ENCODE measurements at places on chromosomes 11 and 22.

- DNase-seq = no peak
These were observed 3.7 kb downstream of the PRDM10 start for GRCh38 chr11:129998905-129999304.

- DNase-seq = no peak
These were observed 16.3 kb downstream of the TSPAN32 start for GRCh38 chr11:2318123-2318522.

DNA sequence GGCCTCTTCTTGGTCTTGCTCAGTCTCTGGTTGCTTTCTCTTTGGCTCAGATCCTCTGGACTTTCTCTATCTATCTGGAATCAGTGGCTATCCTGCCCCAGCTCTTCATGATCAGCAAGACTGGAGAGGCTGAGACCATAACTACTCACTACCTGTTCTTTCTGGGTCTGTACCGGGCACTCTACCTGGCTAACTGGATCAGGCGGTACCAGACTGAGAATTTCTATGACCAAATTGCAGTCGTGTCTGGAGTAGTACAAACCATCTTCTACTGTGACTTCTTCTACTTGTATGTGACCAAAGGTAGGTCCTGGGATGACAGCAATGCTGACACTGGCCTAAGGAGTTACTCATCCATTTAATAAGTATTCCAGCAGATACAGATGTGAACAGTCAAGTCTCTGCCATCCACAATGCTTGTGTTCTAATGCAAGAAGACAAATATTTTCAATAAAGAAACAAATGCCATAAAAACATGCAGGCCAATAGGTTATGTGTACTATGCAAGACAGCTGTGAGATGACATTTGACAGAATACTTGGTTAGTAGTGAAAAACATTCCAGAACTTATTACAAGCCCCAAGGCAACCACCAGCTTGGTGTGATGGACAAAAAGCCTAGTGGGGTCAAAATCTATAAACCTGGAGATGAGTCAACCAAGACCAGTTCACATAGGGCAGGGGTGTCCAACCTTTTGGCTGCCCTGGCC is 13.4 kb downstream of the KDELR3 start:
- DNase-seq = no peak

DNA sequence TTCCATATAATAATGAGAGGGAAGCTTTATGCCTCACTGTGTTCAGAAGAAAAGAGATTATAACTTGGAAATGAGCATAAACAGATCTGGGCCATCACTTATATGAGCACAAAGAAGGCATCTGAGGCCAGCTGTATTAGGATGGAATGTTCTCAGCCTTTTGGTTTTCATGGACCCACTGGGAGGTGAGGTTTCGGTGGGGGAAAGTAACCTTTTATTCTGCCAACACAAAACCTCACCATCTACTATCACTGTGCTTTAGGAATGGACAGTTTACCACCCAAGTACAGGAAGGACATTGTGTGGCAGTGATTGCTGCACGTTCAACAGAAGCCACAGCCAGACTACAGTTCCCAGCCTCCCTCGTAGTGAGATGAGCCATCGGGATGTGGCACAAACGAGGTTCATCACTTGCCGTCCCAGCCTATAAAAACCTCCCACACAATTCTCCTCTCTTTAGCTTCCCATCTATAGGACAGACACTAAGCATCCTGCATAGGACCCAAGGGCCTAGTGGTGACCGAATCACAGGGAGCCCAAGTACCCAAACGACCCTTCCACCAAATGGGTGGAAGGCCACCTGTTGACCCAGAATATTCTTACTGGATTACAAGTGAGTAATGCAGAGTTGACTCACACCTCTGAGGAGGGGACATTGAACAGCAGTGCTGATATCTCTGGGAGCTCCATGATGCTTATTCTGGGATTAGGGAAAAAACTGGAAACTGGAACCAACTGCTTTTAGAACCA is 121.5 kb upstream of the RAG2 start:
- no peak for DNase-seq

DNA sequence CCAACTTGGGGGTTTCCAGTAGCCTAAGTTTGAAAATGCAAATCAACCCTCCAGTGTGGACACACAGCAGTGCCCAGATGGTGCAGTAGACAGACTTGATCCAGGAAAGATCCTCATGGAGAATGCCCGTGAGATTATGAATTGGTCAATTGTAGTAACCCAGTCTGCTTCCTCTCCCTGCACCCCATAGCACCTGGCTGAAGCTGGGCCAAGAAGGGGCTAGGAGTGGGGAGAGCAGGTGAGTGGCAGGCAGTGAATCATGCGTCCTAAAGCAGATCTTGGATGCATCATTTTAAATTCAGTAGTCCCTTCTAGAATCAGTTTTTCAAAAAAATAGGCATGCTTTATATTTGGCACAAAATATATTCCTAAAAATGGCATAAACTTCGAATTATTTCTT is 52.2 kb downstream of the CYB5R2 start:
- no peak for DNase-seq

- no peak for DNase-seq
These were observed 335 bp downstream of the TMEM138 start for GRCh38 chr11:61362542-61362875.

- no peak for DNase-seq
These were observed 62.6 kb downstream of the TRAF6 start for GRCh38 chr11:36447514-36447913.

DNA sequence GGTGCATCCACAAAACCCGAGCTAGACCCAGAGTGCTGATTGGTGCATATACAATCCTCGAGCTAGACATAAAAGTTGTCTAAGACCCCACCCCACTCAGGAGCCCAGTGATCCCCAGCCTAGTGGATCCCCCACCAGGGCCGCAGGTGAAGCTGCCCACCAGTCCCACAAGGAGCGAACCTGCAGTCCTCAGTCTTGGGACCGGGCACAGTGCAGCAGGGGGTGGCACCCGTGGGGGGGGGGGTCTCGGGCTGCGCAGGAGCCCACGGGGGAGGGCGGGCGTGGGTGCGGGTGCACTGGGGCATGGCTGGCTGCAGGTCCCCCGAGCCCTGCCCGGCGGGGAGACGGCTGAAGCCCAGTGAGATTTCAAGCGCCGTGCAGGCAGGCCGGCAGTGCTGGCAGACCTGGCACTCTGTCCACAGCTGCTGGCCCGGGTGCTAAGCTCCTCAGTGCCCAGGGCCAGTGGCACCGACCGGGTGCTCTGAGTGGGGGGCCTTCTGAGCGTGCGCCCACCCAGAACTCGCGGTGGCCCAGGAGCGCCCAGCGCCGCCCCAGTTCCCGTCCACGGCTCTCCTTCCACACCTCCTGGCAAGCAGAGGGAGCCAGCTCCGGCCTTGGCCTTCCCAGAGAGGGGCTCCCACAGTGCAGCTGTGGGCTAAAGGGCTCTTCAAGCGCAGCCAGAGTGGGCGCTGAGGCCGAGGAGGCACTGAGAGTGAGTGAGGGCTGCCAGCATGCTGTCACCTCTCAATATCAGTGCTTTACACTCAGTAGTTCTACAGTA is 989.1 kb downstream of the FAM181B start:
- DNase-seq = no peak

Measured in heart right ventricle (tissue), 16 donors.